ENCODE measurements at places on chromosomes 5 and 9.

- DNase-seq = peak; percentile 59
Observed at GRCh38 chr9:20356403-20357036, 265.8 kb downstream of the MLLT3 start.

GRCh38 chr5:159705948-159706347, 210.3 kb upstream of the ADRA1B start:
- no peak for DNase-seq

DNA sequence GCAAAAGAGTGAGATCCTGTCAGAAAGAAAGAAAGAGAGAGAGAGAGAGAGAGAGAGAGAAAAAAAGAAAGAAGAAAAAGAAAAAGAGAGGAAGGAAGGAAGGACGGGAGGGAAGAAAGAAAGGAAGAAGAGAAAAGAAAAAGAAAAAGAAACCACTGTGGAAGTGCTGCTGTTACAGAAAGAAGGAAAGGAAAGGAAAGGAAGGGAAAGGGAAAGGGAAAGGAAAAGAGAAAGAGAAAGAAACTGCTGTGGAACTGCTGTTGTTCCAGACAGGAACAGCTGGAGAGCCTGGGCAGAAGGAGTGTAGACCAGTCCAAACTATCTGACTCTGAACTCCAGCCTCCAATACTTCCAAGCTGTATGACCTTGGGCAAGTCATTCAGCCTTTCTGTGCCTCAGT, 220.7 kb upstream of the WWC1 start:
- DNase-seq = no peak

DNA sequence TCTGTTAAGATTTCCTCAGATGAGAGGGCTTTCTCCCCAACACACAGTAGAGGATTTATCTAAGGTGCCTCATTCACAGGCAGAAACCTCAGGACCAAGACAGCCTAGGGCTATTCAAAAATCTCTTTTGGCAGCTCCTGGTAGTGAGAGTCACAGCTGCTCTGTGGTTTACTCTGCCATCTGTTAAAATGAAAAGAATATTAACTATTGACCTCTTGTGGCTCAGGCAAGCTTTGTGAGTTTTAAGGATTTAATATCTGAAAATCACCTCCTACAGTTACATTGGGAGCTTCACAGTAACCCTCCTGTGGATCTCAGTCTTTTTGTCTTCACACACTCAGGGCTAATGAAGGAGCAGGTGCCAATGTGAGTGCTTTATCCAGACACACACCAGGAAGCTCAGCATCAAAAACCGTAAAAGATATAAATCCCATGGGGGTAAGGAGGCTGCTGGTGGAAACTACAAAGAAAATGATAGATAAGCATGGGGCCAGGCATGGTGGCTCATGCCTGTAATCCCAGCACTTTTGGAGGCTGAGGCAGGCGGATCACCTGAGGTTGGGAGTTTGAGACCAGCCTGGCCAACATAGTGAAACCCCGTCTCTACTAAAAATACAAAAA, 29.7 kb downstream of the PPP1R2B start:
- no peak for DNase-seq
